SIG-M5 (cell line): ENCODE measurements at places on chromosomes 1 and 21.

- no peak for DNase-seq
Measured at GRCh38 chr1:226637147-226637935, 88.8 kb downstream of the STUM start.

- DNase-seq = no peak
Measured at GRCh38 chr1:150995896-150996295, 10.8 kb downstream of the MINDY1 start.

DNA sequence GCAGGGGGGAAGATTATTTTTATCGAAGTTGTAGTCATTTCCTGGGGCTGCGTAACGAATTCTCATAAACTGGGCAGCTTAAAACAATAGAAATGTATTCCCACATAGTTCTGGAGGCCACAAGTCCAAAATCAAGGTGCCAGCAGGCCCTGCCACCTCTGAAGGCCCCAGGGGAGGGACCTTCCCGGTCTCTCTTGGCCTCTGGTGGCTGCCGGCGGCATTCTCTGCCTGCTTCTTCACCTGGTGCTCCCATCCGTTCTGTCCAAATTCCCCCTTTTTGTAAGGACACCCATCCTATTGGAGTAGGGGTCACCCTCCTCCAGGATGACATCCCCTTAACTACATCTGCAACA, 92.8 kb downstream of the PDE9A start:
- DNase-seq = no peak

- no peak for DNase-seq
Measured at GRCh38 chr21:18164933-18165332, 79.7 kb upstream of the CHODL start.

GRCh38 chr1:30042438-30043147, 680.8 kb downstream of the MATN1 start:
- no peak for DNase-seq

GRCh38 chr1:239819096-239819495, 272.6 kb upstream of the FMN2 start:
- DNase-seq = no peak

DNA sequence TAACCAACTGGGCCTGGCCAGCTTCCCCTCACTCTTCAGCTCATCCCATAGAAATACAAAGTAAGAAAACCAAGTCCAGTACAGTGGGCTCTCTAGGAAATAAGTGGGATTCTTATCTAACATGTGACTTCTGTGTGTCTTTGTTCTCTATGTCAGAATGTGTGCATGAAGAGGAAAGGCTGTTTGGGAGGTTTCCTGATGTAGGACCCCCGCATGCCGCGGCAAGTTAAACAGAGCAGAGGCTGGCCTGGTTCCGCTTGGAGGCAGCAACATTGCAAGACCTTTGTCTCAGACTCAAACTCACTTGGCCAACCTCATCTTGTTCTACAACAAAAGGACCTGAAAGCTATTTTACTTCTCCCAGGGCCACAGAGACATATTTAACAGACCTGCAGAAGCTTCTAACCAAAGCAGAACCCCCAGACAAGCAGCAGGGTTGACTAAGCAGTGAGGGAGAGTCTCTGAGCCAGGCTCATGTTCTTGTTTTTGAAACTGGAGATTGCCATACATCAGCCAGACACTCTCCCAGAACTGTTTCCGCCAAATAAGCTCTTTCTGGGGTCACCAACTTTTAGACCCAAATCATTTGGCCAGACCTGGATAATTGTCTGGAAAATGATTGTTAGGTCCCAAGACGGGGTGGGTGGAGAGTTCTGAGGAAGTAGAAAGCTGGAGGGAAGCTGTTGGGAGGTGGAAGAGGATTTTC, 6.2 kb downstream of the MTARC2 start:
- DNase-seq = no peak
